PC-3 (cell line): ENCODE measurements at places on chromosomes 1 and 21. TPM values are rescaled to one million over a fixed set of nuclear protein-coding genes. Genes with fewer than 3 reads are reported as not detected.

KCNE1 gene
- total RNA-seq: 0.58 and 0.69 TPM in 2 replicates

KLHDC7A gene
- total RNA-seq: not detected in 2 replicates

KAZN gene
- total RNA-seq: 2.0 and 2.5 TPM in 2 replicates

PROX1 gene
- 0.12 TPM in 1 of 2 replicates, not detected in the other for total RNA-seq

TEDDM1 gene
- total RNA-seq: not detected in 2 replicates

LCE2C gene
- not detected in 2 replicates for total RNA-seq

VTCN1 gene
- total RNA-seq: 0.12 TPM in 1 of 2 replicates, not detected in the other

SLC45A1 gene
- total RNA-seq: 0.62 and 0.75 TPM in 2 replicates

HAO2 gene
- total RNA-seq: not detected in 2 replicates

HEYL gene
- 0.12 TPM in 1 of 2 replicates, not detected in the other for total RNA-seq

ELAPOR1 gene
- total RNA-seq: 0.35 and 0.80 TPM in 2 replicates

OR14K1 gene
- total RNA-seq: not detected in 2 replicates

FMO3 gene
- total RNA-seq: not detected in 2 replicates

TNFRSF25 gene
- total RNA-seq: 42.5 and 60.1 TPM in 2 replicates

MMEL1 gene
- total RNA-seq: 1.8 TPM in 1 of 2 replicates, not detected in the other

SLC2A5 gene
- total RNA-seq: not detected in 2 replicates

NR1I3 gene
- not detected in 2 replicates for total RNA-seq

ERICH3 gene
- not detected in 2 replicates for total RNA-seq

SPATA45 gene
- total RNA-seq: not detected in 2 replicates

PLPPR4 gene
- 0.17 and 0.44 TPM in 2 replicates for total RNA-seq

ASPM gene
- total RNA-seq: 28.6 and 35.0 TPM in 2 replicates

XCL2 gene
- not detected in 2 replicates for total RNA-seq

FALEC gene
- total RNA-seq: 0.73 TPM in 1 of 2 replicates, not detected in the other

SLC35D1 gene
- total RNA-seq: 5.3 and 6.1 TPM in 2 replicates

SPRR2A gene
- not detected in 2 replicates for total RNA-seq

KISS1 gene
- total RNA-seq: 6.0 and 12.3 TPM in 2 replicates

HES3 gene
- not detected in 2 replicates for total RNA-seq

AHDC1 gene
- total RNA-seq: 15.2 and 20.4 TPM in 2 replicates

TINAGL1 gene
- 176 and 217 TPM in 2 replicates for total RNA-seq
